NCI-H510A treated with DMSO at 0.1 percent for 48 hours (cell line): ENCODE measurements at places on chromosomes 6 and 20.

DNA sequence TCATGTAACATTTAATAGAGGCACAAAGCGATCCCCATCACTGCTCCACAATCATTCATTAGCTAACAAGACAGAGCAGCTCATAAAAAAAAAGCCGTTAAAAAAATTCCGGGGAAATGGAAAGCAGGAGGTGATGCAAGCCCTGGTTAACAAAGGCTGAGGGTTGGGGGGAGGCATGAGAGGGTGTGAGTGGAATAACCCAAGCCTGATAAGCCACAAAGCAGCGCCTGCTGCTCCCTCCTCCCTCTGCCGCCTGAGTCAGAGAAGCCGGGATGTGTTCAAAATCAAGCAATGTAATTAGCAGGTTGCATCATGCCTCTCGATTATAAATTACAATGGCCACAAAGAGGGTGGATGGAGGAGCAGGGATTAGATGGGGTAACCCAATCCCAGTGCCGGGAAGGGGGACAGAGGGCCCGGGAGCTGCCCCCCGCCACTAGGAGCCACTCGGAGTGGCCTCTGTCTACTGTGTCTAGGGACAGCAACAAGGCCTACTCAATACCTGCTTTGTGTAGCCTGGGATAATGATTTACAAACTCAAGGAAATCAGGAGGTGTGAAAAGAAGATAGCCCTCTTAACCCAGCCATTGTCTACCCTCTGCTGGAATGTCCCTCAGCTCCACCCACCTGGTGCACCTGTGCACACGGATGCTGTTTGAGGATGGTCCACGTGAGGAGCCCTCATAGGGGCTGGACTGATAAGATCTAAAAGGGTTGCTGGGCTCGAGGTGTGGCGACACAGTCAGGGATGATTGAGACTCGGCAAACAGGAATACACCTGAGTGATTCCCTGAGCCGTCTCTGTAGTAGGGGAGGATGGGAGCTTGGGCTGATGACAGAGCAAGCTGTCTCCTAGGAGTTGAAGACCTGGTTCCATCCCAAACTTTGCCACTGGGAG is 156.9 kb downstream of the VEGFA start:
- DNase-seq = peak; percentile 88

GRCh38 chr20:63089051-63089907 is 82.5 kb upstream of the BHLHE23 start:
- no peak for DNase-seq

GRCh38 chr20:25117990-25118389 is 36.0 kb upstream of the VSX1 start:
- DNase-seq = no peak

DNA sequence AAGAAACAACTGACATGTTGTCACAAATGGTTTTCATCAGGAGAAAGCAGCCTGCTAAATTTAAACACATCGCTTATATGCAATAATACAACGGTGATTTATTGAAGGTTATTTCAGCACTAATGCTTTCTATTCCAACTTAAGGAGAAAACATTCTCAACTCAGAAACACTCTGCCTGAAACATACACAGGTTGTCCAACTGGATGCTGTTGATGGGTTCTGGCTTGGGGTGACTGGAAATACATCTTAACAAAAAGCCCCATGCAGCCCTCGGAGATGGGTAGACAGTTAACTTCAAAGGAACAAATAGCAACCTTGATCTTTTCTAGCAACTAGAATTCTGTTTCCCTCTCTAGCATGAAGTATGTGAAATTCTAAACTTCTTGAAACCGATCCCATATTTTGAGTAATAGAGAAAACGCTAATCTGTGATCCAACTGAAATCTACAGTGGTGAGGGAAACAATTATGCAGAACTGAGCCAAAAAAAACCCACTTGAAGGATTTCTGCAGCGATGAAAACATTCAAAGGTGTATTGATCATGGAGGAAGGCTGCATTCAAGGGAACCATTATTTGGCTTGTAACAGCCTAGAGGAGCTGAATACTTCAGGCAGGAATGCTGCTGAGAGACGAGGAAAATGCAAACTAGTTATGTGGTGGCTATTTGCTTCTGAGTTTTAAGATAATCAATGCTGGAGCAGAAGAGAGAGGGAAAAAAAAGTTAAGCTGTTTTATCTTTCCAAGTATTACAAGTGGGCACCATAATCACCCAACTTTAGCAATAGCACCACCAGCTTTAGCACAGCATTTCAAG is 6.9 kb downstream of the ZMYND8 start:
- no peak for DNase-seq

GRCh38 chr6:44788387-44788981 is 401.0 kb downstream of the CDC5L start:
- no peak for DNase-seq

DNA sequence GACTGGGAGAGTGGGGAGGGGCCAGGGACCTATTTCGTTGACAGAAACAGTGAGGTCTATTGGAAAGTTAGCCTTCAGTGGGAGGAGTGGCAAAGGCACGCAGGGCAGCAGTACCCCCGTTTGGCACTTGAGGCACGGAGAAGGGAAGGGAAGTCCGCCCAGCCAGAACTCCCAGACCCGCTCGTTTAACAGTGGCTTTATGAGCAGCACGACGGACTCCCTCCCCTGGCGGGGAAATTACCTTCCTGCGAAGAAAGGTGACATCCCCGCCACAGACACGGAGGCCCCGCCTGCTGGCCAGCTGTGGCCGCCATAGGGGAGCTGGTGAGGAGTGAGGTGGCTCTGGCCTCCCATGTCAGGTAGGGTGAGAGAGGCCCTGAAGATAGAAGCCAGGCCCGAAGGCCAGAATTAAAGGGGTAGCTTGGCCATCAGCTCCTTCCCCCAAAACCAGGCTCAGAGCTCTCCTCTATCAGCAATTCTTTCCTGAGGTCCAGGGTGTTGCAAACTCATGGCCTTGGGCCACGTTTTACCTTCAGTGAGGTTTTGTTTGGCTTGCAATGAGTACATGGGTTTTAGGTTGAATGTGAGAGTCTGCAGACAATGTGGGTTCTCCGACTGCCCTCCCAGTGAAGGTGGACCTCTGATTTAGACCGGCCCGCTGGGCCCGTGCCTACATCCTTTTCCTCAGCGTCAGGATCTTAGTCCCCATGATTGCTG is 123.7 kb downstream of the MRPL14 start:
- DNase-seq = no peak

GRCh38 chr20:5260889-5261288 is 55.9 kb downstream of the PROKR2 start:
- DNase-seq = no peak

DNA sequence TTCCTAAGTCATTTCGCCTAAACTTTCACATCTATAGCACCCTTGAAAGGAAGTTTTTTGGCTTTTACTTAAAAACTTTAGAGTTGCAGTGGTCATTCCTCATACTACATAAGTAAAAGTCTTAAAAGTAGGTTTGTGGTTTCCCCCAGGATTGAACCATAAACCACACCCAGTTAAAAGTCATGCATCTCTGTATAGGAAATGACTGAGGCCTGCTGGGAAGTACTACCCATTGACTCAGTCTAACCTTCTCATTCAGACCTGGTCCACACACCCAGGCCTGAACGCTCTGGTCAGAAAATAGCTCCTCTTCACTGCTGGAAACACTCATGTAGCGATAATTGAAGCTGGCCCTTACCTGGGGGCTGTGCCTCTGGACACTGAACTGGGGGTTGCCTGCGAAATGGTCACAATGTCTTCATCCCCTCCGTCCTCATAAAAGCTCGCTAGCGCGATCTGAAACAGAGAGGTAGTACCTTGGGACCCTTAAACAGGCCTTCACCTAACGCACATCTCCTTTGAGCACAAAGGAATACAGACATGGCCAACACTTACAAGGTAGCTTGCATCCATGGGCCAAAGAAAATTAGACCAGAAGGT is 2.6 kb downstream of the NSFL1C start:
- no peak for DNase-seq

GRCh38 chr6:72466971-72467566 is 154.8 kb upstream of the KCNQ5 start:
- DNase-seq = peak; percentile 11
